PC-3 (cell line): ENCODE measurements at places on chromosomes 12 and 14. TPM values are rescaled to one million over a fixed set of nuclear protein-coding genes. Genes with fewer than 3 reads are reported as not detected.

The IRF2BPL gene
- 113 and 146 TPM in 2 replicates for total RNA-seq

The ACTR10 gene
- 118 and 126 TPM in 2 replicates for total RNA-seq

DNA sequence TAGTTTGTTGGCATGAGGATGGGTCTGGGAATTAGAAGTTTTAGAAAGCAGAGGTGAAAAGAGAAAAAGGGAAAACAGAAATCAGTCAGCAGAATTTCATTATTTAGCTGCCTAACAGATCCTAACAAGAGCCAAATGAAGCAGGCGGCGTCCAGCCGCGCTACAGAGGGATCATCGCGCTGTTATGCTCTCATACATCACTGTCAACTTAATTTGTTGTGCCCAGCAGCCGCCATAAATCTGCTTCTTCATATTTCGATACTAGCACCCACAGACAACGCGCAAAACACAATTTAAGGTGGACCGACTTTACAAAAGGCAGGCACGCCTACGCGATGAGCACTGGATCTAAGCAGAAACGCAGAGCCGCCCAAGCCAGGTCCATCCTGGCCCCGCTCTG is 66.7 kb downstream of the SETD3 start:
- DNase-seq, result no peak

- no peak for DNase-seq
Measured at GRCh38 chr12:104319918-104320626, 16.5 kb downstream of the EID3 start.

The NKX2-1 gene
- total RNA-seq, result not detected in 2 replicates

The VASH1 gene
- total RNA-seq, result 1.3 and 1.8 TPM in 2 replicates

DNA sequence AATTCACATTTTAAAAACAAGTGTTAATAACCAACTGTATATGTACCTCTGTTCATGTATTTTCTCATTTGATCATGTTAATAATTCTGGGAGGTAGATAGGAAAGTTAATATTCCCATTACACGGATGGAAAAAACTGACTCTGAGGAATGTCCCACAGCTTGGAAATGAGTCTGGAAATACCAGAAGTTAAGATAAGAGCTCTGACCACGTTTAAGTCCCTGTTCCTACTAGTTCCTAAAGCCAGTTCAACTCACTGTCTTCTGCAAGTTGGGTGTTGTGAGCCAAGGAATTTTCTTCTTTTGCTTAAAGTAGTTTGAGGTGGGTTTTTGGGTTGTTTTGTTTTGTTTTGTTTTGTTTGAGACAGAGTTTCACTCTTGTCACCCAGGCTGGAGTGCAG is 104.5 kb downstream of the TMEM30B start:
- no peak for DNase-seq

DNA sequence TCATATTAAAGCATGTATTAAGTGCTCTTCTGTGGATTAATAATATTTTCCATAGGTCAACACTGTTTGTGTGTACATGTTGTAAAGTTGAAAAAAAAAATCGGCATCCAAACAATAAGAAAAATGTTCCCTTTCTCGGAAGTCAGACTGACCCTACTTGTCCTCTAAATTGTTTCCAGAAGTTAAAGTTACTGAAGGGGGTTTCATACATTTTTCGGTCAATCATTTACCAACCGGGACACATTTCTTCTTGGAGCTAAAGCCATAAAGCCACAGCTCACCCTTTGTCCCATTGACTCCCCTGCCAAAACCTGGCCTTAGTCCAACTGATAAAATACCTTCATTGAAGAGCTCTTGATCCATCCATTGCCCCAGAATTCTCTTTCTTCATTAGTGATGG is 230.0 kb downstream of the ANO2 start:
- DNase-seq, result no peak

DNA sequence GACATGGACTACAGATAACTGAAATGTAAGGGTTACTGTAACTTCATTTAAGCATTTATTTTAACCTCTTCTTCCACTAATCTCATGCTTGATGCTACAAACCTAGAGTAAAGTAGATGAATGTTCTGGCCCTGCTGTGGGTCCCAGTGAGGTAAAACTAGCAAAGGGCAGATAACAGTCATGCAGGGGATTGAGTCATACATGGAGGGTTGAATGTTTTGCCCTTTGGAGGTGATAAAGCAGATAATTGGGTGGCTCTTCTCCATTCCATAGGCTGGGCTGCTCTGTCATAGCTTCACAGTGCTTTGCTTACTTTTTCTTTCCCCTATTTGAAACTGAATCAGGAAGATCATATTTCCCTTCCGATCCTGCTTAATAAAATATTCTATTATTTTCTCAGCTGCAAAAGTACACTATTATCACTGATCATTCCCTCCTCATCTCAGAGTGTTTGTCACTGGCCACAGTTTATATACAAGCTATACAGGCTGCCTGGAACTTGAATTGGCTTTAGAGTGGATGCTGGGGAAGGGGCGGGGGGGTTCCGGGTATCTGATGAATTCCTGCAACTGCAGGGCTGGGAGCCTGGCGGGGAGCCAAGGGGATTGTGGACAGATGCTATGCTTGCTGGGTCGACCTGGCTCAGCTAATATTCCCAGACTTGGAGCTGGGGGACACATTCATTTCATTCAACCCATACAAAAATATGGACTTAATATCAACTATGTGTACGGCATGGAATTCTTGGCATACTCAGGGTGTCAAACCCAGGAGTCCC is 235.1 kb downstream of the NRXN3 start:
- DNase-seq, result no peak

- DNase-seq, result peak; percentile 22
Measured at GRCh38 chr14:85280074-85280473, 249.9 kb upstream of the FLRT2 start.

DNA sequence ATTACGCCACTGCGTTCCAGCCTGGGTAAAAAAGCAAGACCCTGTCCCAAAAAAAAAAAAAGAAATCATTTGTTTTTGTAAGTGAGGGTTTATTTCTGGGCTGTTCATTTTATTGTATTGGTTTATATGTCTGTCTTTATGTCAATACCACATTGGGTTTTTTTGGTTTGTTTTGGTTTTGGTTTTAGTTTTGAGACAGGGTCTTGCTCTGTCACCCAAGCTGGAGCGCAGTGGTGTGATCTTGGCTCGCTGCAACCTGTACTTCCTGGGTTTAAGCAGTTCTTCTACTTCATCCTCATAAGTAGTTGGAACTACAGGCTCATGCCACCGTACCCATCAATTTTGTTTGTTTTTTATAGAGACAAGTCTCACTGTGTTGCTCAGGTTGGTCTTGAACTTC is 25.0 kb downstream of the METAP2 start:
- DNase-seq, result no peak

DNA sequence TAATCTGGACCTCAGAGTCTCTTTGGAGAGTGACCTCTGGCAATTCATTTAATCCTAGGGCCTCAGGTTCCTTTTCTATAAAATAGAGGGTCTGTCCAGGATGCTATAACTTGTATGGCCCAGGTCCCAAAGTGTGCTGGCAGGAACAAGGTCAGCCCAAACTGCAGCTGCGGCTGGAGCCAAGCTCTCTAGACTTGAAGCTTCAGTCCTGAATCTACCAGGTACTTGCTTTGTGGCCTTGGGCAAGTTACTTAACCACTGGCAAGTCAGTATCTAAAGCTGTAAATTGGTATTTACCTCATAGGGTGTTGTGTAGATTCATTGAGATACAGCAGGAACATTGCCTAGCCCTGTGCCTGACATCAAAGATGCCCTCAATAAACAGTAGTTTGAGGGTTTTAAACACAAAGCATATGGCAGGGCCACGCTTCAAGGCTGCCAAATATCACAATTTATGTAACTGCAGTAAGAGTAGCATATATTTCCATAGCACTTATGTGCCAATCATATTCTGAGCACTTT is 21.7 kb downstream of the CPM start:
- no peak for DNase-seq

GRCh38 chr12:98085046-98085755 is 430.2 kb upstream of the TMPO start:
- no peak for DNase-seq

- no peak for DNase-seq
Measured at GRCh38 chr12:14771651-14772137, 31.6 kb downstream of the WBP11 start.

- no peak for DNase-seq
Measured at GRCh38 chr12:115611477-115611876, 666.0 kb downstream of the MED13L start.

DNA sequence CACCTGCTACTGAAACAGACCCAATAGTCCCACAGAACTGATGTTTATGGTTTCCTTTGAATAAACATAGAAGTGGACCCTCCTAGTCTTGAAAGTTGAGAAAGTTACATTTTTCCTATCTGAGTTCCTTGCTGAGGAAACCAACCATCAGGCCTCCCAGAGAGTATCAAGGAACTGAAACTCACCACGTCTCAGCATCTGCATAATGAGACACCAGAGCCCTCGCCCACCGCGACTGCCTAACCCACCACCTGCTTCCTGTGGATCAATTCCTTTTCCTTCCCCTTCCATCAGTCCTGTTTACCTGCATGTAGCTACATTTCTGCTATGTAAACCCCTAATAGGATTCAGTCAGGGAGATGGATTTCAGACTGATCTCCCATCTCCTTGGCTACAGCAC is 443.2 kb upstream of the TMEM132C start:
- no peak for DNase-seq

DNA sequence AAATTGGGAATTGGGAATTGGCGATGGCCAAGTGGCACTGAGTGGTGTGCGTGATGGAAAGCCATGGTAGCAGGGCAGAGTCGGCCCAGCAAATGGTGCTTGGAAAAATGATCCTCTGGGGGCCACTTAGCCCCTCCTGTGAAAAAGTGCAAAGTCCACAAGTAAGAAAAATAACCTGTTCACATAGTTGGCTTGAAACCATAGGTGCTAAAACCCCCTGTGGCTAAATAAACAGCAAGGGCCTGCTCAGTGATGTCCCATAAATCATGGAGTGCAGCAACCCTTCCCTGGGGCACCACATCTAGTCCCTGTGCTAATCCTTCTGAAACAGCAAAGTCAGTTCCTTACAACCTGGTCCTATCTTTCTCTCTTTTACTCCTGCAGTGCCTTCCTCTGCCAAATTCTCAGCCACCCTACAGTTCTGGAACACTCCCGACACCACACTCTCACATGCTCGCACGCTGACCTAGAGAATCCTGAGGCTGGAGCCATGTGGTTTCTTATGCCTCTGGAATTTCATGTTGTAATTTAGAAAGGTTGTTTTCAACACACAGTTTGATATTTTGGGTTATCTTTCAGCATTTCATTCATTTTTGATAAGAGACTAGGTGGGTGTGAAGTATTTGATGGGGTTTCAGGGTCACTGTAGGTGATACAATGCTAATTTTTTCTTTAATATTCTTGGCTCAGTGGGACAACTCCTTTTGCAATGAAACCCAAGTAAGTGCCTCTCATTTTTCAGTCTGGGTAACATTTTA is 123.6 kb downstream of the SMOC1 start:
- no peak for DNase-seq

DNA sequence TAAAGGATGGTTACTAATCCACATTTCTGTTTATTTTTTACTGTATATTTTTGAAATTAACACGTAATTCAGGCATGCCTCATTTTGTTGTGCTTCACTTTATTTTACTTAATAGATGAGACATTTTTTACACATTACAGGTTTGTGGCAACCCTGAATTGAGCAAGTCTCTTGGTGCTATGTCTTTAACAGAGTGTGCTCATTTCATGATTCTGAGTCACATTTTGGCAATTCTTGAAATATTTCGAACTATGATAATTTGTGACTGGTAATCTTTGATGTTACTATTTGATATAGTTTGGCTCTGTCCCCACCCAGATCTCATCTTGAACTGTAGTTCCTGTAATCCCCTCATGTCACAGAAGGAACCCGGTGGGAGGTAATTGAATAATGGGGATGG is 1120.5 kb upstream of the FLRT2 start:
- DNase-seq, result no peak

DNA sequence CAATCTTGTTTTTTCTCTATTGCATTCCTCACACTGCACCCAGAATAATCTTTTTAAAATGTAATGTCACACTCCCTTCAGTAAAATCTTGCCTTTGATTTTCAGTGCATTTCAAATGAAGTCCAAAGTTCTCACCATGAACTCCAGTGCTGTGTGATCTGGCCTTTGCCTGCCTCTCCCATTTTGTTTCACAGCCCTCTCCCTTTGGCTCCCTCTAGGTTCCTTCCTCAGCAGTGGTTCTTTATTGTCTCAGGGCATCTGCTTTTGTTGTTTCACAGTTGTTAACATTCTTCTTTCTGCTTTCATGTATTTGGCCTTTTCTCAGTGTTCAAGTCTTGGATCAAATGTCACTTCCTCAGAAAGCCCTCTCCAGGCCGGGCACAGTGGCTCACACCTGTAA is 84.5 kb upstream of the AMN1 start:
- DNase-seq, result no peak
